Heart right ventricle (tissue), 16 donors: ENCODE measurements at places on chromosomes 3 and 15. TPM values are rescaled to one million over a fixed set of nuclear protein-coding genes. Genes with fewer than 3 reads are reported as not detected.
A peak's percentile ranks its signal among the peaks of the same experiment; 100 is the strongest.

DNA sequence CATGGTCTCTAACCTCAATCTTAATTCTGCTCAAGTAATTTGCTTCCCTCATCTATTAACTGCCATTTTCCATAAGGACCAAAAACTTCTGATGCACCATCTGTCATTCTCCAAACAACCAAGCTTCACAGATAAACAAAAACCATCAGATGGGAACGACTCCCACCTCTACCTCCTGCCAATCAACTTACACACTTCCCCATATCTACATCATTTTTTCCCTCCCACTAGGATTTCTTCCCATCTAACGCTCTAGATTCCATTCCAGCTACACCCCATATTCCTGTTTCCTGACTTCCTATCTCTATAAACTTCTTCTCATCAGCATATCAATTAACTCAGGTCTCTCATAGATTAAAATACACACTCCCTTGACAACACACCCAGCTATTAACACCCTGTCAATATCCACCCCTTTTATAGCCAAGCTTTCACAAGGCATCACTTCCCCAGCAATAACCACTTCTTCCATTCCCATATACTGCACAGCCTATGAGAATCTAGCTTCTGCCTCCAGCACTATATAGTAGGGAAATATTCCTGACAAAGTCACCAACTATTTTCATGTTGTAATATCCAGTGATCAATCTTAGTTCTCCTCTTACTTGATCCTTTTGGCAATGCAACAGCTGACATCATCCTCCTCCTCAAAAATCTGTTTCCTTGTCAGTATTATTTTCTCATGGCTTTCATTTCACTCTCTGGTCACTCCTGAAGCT is 39.2 kb downstream of the SNX4 start:
- no peaks in the 10 kb centered on the region for H3K27me3 ChIP-seq
- H3K4me3 ChIP-seq = no peak overlapping the region
- no peak overlapping the region for H3K27ac ChIP-seq
- no peak for DNase-seq

- peak overlapping the region; percentile 92 for H3K4me3 ChIP-seq
- peaks cover 68% of the 10 kb centered on the region for H3K4me1 ChIP-seq
- no peak for DNase-seq
- H3K27me3 ChIP-seq = no peaks in the 10 kb centered on the region
- peaks cover 45% of the 10 kb centered on the region for H3K36me3 ChIP-seq
- H3K27ac ChIP-seq = peak overlapping the region; percentile 89
Measured at GRCh38 chr3:127820221-127820825, 2.0 kb downstream of the MGLL start.

GRCh38 chr3:154095832-154096421 is 25.3 kb upstream of the ARHGEF26 start:
- H3K4me1 ChIP-seq = no peaks in the 10 kb centered on the region
- H3K27me3 ChIP-seq = no peaks in the 10 kb centered on the region
- H3K36me3 ChIP-seq = no peaks in the 10 kb centered on the region
- DNase-seq = no peak
- H3K4me3 ChIP-seq = no peak overlapping the region
- no peak overlapping the region for H3K27ac ChIP-seq

DNA sequence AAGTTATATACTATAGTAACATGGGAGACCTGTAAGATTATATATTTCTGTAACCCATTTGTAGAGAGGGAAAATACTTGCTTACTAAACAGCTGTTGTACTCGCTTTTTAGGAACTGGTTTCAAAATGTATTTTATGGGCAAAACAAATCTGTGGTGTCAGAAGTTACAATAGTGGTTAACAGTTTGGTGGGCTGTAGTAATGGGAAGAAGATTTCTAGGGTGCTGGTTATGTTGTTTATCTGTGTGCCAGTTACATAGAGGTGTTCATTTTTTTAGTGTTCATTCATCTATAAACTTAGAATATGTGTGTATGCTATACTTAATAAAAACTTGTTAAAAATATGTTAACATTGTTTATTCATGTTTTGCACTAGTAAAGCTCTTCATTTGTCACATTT is 42.1 kb downstream of the RNF111 start:
- DNase-seq = no peak
- peaks cover 4% of the 10 kb centered on the region for H3K4me1 ChIP-seq
- no peaks in the 10 kb centered on the region for H3K27me3 ChIP-seq
- H3K4me3 ChIP-seq = no peak overlapping the region

The RARB gene
- polyA plus RNA-seq = 6.5 TPM
